ENCODE measurements at places on chromosomes 1 and 21.

- no peak for DNase-seq
These were observed 760 bp upstream of the TINAGL1 start for GRCh38 chr1:31575369-31576140.

DNA sequence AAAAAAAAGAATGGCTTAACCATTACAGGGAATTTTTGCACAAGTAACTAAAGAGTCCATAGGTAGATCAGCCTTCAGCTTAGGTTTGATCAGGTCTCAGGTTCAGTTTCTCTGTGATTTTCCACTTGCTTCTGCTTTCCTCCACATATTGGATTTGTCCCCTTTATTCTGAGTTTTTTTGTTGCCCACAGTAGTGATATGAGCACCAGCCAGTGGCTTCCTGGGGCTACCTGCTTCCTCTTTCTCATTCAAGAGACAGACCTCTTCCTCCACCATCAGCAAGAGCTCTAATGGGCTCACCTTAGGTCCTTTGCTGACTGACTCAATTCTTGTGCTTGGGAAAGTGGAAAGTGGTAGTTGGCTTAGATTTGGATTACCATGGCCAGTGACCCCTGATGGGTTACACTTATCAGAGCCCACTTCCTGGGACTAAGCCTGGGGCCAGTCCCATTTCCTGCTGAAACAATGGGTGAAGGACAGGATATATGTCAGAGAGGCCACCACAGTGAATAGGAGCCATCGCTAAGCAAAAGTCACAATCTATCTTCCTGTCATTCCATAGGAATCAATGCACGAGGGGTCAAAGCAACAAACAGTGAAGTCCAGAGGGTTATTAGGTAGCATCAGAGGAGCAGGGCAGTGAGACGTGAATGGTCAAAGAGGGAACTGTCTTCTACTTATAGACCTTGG is 12.8 kb upstream of the PLA2G2E start:
- DNase-seq: no peak

- no peak for DNase-seq
These were observed 5.2 kb downstream of the ID3 start for GRCh38 chr1:23554127-23554480.

DNA sequence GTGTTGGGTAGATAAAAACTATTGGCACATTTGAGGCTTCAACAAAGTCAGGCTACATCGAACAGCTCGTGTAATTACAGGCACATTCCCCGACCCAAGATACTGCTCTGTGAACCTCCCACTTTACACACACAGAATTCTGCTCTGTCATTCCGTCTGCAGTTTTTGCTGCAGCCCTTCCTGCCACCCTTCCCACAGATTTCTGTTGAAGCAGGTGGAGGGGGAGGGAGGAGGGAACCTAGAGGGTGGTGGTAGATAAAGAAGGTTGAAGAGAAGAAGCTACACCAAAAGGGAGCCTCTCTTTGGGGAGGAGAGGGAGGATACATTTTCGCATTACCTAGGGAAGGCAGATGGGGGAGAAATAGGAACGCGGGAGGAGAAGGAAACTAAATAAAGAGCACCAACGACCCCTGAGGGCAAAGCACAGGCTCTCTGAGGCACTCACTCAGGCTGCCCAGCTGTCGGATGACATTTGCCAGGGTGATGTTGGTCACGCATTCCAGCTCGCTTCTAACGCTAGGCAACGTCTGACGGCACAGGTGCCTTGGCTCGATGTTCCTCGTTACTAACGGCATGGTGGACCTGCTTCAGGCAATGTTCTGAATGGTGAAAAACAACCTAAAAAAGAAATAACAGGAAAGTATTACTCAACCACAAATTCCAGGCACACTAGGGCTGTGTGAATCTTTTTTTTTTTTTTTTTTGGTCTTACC is 36.0 kb downstream of the GPR3 start:
- DNase-seq: no peak

DNA sequence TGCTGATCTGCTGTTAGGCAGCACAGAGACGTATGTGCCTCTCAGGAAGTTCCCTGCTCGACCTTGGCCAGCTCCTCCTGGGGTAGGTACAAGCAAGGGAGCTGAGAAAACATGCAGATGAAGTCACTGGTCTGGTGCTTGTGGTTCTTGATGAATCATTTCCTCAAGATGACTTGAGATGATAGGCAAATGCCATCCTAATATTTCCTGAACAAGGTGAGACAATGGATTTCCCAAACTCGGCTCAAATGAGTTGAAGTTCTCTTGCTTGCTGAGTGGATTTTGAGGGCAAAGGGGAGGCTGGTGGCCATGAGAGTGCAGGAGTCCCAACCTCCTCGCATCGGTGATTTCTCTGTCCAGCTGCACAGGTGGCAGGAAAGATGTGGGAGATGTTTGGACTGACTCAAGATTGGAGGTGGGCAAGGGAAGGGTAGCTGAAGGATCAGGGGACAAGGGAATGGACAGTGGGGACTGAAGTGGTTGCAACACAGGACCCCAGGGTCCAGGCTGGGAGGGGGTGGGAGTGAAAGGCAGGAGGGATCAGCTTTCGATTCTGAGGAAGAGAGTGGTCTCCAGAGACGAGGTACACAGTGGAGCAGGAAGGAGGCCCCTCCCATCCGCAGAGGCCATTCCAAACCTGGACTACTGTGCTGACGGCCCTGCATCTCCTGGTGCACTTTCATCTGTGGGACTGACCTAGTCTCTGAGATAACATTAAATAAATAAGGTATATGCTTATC is 63.9 kb downstream of the CAPN2 start:
- DNase-seq: no peak
